ENCODE measurements at places on chromosomes 5 and 9.
A peak's percentile ranks its signal among the peaks of the same experiment; 100 is the strongest.

DNA sequence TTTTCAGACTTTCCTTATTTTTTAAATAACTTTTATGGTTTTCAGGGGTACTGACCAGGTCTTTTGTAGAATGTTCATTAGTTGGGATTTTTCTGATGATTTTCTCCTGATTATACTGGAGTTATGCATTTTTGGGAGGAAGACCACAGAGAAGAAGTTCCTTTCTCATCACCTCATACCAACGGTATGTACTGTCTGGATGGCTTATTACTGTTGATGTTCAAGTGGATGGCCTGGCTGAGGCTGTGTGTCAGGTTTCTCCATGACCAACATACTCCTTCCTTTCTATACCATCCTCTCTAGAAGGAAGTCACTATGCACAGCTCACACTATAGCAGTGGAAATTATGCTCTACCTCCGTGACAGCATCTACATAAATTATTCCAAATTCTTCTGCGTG lies 71.1 kb upstream of the NR3C1 start:
- no peak for DNase-seq

DNA sequence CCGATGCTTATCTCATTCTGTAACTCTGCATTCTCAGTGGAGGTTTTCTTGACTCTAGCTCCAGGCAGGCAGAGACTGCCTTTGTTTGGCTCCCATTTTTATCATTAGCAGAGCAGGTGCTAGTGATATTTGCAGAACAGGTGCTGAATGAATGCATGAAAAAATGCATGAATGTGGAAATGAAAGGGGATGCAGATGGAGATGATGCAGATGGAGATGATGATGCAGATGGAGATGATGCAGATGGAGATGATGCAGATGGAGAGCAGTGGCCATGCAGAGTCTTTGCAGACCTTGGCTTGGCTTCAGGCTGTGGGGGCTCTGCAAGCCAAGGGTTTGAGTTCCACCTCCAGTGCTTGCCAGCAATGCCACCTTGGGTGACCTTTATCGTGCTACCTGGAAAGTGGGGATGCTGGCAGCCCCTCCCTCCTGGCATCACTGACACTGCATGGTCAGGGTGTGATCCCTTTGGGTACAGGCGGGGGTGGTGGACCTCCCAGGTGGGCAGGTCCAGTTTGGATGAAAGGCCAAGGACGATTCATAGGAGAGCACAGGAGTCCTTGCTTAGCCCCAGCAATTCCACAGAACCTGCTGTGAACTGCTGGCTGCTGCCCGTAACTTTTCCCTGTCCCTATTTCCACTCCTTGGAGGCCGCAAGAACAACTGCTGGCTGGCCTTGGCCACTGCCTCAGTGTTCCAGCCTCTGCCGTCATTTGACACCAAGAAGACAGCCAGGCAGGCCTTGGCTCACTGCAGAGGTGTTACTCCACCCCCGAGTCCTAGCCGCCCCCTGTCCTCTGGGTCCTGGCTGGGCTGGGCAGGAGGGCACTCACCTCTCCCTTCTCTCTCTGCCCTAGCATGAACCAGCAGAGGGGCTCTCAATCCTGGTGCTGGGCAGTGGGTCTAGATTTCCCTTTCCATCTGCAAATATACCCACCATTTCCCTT lies 33.0 kb downstream of the ERGIC1 start:
- peak; percentile 65 for DNase-seq

- no peak for DNase-seq
Measured at GRCh38 chr5:154311362-154311761, 120.8 kb downstream of the GALNT10 start.

DNA sequence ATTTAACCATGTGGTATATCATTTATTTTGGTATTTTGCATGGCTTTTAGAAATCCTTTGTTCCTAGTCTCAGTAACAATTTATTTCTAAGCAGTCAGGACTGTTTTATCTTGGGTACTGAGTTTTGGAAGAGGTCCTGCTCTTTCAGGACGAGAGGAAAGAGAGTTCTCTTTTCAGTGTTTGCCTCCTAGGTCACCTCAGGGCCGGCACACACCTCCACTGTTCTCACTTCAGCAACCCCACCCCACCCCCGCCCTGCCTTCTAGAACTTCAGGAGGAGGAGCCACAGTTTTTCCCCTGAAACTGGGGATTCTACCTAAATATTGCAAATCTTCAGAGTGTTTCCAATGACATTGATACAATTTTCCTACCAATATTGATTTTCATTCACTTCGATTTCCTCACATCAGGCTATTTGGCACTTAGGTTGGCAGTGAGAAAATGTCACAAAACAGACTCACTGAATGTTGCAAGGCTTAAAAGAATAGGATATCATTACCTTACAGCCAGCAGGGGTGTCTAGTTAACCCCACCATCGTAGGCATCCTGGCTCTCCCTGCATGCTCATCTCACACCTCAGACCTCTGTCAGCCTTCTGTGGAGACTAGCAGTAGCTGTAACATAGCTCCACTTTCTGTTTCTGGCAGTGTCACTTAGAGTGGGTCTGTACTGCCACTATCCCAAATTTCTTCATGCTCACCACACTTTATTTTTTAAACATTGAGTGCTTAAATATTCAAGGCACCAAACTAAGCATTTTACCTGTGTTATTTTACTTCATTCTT lies 5.4 kb downstream of the IGIP start:
- DNase-seq = no peak

GRCh38 chr5:149581931-149582768 lies 852 bp downstream of the ARHGEF37 start:
- DNase-seq = no peak

DNA sequence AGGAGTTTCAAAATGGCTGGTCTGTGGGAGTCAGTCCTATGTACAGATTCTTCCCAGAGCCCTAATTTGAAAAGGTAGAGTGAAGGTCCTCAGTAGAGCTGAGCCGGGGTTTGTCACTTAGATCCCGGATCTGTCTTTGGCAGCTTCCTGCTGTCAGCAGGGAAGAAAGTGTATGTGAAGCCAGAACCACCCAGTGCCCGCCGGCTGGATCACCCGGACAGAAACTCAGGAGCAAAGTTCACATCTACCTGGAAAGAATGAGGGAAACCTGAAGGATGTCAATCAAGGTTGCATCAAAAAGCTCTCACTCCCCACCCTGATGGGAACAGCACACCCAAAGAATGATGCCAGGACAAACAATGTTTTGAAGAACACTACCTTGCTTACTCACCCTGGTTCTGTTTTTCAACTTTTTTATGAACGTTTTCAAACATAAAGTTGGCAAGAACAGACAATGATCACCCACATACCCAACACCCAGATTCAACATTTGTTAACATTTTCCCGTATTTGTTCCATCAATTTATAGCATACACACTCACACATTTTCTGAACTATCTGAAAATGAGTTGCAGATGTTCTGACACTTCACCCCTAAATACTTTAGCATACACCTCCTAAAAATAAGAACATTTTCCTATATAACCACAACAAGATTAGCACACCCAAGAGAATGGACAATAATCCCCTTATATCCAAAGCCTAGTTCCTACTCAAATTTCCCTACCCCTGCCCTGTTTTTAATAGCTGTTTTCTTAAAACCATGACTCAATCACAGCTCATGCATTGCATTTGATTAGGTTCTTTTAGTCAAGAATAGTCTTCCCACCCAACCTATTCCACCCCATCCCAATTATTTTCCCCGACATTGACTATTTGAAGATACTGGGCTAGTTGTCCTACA lies 133.9 kb downstream of the LHFPL2 start:
- no peak for DNase-seq

- DNase-seq = no peak
Measured at GRCh38 chr5:66454186-66455078, 141.8 kb upstream of the MAST4 start.

DNA sequence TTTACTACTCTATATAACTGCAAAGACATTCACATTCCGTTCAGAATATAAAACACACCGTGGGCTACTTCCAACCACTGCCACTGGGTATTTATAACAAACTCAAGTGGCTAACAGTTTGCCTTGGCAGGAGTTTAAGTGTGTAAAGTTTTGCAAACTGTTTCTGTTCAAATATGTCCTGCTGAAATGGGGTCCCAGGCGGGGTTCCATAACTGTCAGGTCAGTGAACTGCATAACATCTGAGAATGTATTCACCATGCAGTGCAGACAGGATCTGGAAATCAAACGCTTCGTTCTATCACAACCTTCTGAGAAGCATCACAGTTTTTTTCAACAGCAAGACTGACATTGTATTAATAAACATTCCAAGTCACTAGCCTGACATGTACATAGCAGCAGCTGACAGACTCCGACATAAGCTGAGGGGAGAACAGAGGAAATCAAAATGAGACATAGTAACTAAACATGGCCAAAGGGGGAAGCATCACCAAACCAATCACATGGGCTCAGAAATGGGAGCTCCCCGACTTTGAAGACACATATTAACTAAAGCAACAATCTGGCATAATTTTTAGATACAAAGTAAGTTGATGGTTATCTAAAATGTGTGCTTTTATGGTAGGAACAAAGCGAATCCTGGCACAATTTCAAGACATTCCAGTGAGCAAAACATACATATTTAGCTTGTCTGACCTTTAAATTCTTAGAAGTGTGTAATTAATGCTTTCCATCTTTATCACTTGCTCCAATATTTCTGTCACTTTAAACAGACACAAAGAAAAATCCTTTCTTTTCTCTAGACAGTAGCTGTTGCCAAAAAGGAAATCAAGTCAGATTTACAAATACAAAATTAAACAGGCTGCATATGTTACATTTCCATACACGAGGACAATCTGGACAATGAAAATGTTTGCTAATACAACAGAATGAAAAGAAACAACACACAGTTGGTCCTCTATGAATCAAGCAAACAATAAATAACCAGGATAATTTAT lies 156.8 kb downstream of the MAPKAP1 start:
- DNase-seq = peak; percentile 61

- DNase-seq = no peak
Measured at GRCh38 chr5:173003360-173003759, 19.8 kb downstream of the ATP6V0E1 start.

DNA sequence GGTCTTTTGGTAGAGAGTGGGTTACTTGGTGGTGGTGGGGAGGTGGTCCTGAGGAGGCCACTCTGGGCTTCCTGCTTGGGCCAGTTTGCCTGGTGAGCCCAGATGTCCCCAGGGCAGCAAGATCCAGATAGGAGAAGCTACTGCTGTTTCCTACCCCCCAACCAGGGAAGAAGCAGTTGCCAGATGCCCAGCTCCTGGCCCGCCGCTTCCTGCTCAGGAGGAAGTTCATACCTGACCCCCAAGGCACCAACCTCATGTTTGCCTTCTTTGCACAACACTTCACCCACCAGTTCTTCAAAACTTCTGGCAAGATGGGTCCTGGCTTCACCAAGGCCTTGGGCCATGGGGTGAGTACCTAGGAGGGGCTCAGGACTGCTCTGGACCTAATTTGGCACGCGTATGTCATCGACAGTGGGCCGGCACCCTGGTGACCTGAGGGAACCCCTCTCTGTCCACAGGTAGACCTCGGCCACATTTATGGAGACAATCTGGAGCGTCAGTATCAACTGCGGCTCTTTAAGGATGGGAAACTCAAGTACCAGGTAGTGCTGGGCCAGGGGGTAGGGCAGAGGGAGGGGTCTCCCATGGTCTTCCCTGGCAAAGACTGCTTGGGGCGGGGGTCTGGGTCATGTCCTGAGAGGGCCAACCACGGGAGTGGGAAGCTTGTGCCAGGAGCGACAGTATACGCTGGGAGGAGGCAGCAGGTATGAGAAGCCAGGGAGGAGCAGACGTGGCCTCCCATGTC lies 10.6 kb downstream of the PTGS1 start:
- no peak for DNase-seq
